ENCODE measurements at places on chromosomes 7 and 10.

DNA sequence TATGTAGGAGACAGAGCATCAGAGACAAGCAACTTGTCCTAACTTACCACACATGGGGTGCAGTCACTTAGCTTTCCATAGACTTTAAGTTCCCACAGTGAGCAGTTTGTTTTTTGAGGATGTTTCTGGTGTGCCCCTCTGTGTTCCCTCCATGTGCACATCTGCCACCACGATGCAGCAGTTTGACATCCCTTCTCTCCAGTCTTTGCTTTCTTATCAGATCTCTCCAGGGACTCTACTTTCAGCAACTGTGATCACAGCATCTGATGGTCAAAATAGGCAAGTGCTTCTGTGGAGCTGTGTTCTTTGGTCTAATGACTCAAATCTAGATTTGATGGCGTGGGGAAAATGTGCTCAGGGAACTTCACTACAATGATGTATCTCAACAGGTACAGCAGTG is 96.5 kb upstream of the NAMPT start:
- DNase-seq: no peak

DNA sequence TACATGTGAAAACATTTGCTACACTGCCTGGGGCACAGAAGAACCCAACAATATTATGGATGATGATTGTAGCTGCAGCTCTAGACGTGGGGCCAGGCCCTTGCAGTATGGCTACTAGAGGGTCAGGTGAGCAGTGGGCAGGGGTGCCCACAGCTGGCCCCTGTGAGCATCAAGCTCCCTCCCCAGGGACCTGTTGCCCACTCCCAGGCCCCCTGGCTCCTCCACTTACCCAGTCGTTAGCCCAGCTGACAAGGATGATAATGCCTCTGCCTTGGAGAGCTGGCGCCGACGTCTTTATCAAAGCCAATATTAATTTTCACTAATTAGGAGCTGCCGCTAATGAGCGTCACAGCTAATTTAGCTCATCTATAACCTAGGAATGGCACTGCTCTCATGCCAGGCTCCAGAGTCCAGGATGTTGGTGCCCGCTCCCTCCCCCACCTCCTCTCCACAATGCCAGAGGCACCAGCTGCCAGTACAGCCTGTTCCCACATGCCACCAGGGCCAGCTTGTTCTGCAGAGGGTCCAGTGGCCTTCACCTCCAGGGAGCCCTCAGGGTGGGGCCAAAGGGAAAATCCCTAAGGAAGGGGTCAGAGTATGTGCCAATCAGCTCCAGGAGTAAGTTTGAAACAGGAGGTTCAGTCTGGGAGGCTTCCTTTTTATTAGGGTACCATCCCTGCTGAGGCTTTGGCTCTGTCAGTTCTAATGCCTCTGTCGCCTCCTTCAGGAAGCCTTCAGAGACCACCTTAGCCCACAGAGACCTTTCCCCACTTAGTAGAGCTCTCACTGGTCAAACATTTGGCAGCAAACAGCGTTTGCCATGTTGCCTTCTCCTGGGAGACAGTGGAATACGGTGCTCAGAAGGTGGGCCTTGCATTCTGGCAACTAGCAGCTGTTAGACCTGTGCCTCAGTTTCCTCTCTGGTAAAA is 77.2 kb downstream of the CDH23 start:
- DNase-seq: no peak

GRCh38 chr10:11345224-11346054 is 266.0 kb downstream of the USP6NL start:
- DNase-seq: no peak

GRCh38 chr7:21671859-21672258 is 129.0 kb downstream of the DNAH11 start:
- no peak for DNase-seq

DNA sequence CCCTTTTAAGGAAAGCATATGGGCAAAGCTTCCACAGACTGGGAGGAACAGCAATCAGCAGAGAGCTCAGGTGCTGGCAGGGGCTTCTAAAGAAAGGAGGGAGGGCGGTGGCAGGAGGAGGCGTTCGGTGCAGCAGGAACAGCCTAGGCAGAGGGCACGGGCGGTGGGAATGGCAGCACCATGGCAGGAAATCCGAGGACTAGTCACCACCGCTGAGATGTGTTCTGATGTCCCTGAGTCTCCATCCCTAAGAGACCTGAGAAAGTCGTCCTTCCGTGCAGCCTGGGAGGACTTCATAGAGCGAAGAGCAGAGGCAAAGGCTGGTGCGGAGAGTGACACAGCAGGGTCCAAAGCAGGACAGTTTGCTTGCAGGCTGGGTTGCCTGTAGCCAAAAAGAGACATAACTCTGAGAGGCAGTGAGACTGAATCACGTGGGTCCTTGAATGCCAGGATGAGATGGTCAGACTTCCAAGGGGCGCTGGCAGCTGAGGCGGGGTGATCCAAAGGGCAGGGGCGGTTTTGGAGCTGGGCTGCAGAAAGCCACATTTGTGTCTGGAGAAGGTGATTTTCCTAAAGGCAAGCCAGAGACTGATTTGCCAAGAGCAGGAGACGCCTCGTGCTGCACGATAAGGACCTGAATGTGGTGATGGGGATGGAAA is 35.8 kb upstream of the GRID1 start:
- DNase-seq: no peak

DNA sequence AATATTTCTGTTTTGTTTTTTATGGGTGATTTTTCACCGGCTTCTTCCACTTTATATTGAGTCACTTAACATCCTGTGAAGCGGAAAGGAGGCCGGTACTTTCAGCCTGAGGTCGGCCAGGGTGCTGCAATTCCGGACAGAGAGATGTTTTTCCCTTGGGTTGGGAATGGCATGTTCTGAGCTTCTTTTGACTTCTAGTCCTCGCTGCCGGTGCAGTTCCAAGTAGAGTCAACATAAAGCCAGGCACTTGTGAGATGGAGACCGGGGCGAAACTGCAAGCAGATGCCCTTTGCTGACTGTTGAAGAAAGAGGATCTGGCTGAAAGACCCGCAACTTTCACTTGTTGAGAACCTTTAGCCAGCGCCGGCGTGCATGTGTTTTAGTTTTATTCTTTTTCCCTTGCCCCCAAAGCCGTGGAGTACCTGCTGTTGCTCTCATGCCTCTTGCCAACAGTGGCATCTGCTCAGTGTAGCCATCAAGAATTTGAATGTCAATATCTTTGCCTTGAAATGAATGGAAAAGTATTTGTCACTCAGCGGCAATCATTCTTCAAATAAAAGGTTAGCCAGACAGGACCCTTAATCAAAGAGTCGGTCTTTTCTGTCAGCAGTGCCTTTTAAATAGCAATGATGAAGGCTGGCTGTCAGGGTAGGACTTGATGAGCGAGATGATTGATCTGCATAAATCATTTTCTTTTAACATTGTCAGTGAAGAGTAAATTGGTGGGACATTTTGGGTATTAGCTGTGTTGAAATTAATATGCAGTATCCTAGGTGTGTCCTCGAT is 351.2 kb downstream of the LRMDA start:
- no peak for DNase-seq

- no peak for DNase-seq
Observed at GRCh38 chr7:46600340-46600739, 679.3 kb upstream of the IGFBP3 start.

- DNase-seq: no peak
Observed at GRCh38 chr7:22980422-22980821, 33.5 kb downstream of the HYCC1 start.

DNA sequence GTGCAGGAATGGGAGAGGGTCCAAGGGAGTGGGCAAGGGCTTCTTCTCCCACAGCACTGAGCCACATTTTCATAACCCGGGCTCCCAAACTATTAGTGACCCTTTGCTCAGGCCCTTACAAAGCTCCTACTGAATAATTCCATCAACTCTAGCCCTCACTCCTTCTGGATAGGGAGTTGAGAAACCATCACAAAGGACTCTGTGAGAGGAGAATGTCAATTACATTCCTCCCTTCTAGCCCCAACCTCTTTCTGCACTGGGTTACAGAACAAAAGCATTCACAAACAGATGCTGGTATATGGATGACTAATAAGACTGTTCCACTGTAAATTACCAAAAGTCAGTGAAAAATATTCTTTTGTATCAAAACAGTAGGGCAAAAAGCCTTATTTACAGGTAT is 203.7 kb downstream of the SORCS1 start:
- DNase-seq: no peak

- DNase-seq: no peak
Observed at GRCh38 chr10:103933557-103934121, 15.7 kb upstream of the STN1 start.

DNA sequence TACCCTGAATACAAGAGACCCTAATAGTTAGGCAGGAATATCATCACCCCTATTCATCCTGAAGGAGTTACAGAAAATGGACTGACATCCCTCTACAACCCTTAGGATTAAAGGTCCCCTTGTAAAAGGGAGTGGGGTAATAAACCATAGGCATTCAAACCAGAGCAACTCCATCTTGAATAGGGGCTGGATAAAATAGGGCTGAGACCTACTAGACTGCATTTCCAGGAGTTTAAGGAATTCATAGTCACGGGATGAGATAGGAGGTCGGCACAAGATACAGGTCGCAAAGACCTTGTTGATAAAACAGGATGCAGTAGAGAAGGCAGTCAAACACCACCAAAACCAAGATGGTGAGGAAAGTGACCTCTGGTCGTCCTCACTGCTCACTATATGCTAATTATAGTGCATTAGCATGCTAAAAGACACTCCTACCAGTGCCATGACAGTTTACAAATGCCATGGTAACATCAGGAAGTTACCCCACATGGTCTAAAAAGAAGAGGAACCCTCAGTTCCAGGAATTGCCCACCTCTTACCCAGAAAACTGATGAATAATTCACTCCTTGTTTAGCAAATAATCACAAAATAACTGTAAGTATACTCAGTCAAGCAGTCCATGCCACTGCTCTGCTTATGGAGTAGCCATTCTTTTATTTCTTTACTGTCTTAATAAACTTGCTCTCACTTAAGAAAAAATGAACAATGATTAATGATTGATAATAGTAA is 37.2 kb downstream of the CUBN start:
- no peak for DNase-seq

DNA sequence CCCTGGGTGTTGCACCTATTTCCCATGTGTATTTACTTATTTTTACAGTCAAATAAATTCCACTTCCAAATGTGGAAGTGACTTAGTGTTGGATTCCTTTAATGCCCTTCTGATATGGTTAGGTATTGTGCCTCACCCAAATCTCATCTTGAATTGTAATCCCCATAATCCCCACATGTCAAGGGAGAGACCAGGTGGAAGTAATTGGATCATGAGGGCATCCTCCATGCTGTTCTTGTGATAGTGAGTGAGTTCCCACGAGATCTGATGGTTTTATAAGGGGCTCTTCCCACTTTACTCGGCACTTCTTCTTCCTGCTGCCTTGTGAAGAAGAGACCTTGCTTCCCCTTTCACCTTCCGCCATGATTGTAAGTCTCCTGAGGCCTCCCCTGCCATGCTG is 136.9 kb downstream of the SNX10 start:
- no peak for DNase-seq

- no peak for DNase-seq
Observed at GRCh38 chr7:139829025-139829774, at the start of gene TBXAS1. Gene TBXAS1, plus strand, starts transcription at chr7:139829264. Its CDS starts 127 bp downstream, at chr7:139829391.

DNA sequence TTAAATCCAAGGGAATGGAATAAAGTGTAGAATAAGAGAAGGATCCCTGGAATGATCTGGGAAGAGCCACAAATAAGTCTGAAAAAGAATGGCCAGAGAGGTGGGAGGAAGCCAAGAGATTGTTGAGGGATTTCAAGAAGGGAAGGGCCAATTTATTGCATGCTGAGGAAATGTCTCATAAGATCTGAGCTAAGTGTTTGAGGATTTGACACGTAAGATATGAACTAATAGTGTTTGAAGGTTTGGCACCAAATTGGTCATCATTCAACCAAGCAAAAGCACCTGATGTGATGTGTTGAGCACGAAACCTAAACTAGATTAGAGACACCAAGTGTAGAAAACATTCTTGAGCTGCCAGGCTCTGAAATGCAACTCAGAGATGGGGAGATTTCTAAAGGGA is 97.9 kb downstream of the TSPAN12 start:
- DNase-seq: no peak

DNA sequence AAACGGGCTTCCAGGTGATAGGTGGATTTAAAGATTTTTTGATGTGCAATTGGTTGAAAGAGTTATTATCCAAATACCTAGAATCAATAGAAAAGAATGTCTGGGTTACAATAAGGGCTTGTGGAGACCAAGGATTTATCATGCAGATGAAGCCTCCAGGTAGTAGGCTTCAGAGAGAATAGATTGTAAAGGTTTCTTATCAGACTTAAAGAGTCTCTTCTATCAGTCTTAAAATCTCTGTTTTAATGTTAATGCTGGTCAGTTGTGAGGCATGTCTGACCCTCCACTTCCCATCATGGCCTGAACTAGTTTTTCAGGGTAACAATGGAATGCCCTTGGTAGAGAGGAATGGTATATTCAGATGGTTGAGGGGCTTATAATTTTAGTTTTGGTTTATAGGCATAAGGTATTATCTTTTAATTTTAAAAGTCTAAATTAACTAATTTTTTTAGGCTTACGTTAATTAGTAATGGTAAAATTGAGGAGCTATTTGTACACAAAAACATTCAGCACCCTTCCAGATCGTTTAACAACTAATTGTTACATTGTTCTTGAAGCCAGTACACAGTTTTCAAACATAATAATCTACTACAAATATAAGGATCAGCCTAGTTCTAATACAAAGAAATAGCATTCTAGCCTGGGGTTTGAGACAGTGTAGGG is 704.2 kb upstream of the MBL2 start:
- no peak for DNase-seq

DNA sequence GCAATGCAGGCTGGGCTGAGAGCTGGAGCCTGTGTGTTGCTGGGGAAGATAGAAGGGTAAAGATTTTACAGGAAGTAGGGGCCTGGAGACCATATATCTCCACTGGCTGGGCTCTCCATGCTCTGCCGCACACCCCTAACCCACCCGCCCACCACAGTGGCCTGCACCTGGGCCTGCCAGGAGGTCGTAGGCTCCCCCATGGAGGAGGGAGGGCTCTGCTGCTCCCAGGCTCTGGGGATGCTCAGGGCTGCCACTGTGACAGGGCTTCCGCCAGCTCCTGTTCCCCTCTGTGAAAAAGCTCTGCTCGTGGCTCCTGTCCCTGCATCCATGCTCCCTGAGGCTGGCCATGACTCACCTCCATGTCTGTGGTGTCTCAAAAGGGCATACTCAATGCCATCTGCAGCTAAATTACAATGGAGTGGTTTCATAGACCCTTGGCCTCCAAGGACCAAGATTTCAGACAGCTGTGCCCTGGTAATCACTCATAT is 106.0 kb downstream of the CXCL12 start:
- no peak for DNase-seq

GRCh38 chr7:90574146-90574819 is 21.8 kb upstream of the CDK14 start:
- no peak for DNase-seq

- DNase-seq: no peak
Observed at GRCh38 chr10:5282137-5282536, 82.6 kb upstream of the UCN3 start.

GRCh38 chr7:135712796-135713195 is 15.2 kb downstream of the SLC13A4 start:
- no peak for DNase-seq

All from stimulated activated CD4-positive, alpha-beta T cell treated with anti-CD3 and anti-CD28 coated beads, Interleukin-2, amount 100 ng/mL, for 48 hours (primary cell).